Dermis microvascular lymphatic vessel endothelial cell (primary cell): ENCODE measurements at places on chromosomes 4 and X.

DNA sequence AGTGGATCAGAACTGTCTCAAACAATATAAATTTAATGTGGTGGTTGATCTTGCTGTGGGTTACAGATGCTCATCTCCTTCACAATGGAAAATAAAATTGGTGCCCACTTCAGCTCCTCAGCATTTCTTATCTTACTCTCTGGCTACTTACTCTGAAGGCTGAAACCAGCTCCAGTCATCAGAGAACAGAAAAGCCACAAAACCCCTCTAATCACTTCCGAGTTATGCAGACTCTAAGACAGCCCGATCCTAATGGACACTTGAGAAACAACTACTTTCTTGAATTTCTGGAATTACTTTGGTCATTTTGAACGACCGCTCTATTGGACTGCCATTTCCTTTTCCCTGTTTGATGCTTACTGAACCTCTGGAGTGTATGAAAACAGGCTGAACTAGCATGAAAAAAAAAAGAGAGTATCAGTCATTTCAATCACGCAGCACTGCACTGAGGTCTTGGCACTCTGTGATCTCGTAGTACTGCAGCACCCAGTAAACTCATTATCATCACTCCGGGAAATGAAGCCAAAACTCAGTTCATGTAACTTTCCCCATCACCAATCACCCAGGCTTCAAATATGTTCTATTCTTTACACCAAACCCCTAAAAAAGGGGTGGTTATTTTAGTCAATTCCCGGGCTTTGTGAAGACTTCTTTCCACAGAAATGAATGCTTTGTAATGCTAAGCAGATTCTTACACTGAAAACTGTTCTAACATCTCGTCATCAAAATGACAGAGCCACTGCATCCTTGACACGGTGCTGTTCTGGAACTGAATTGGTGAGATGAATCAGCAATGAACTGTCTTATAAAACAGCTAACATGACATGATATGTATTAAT is 54.5 kb downstream of the TSPAN5 start:
- no peak for DNase-seq

- no peak for DNase-seq
Measured at GRCh38 chr4:48212165-48212564, 57.5 kb downstream of the TEC start.

GRCh38 chrX:100340491-100341141 is 69.5 kb downstream of the PCDH19 start:
- DNase-seq, result no peak

DNA sequence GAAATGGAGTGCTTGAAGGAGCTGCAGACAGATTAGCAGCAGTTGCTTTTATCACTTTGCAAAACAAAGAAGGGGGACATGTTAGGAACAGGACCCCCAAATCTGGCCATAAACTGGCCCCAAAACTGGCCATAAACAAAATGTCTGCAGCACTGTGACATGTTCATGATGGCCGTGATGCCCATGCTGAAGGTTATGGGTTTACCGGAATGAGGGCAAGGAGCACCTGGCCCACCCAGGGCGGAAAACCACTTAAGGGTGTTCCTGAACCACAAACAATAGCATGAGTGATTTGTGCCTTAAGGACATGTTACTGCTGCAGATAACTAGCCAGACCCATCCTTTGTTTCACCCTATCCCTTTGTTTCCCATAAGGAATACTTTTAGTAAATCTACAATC is 79.6 kb upstream of the GC start:
- DNase-seq, result no peak

GRCh38 chrX:102849396-102849795 is 87.7 kb upstream of the RAB40AL start:
- no peak for DNase-seq

DNA sequence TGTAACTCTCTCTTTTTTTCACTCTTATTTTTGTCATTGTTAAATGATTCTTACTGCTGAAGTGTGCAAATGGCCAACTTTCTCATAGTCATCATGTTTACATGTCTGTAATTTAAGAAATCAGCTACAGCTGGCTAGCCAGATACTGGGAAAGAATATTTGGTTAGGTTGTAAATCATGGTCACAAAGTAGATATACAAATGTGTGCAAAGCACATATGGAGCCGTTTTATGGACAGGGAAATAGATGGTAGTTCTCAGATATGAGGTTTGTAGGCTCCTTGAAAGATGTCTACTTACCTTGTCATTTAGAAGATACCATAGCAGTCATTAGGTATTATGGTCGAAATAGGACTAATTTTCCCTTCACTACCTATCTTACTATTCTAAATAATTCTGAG is 430.4 kb downstream of the ADGRL3 start:
- DNase-seq, result no peak

DNA sequence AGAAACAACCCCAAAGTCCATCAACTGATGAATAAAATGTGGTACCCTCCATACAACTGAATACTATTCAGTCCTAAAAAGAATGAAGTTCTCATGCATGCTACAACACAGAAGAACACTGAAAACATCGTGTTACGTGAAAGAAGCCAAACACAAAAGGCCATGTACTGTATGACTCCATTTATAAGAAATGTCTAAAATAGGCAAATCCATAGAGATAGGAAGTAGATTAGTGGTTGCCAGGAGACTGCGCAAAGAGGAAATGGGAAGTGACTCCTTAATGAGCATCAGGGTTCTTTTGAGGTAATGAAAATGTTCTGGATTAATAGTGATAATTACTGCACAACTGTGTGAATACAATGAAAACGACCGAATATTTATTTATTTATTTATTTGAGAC is 23.4 kb downstream of the FBXW7 start:
- DNase-seq, result peak; percentile 38

DNA sequence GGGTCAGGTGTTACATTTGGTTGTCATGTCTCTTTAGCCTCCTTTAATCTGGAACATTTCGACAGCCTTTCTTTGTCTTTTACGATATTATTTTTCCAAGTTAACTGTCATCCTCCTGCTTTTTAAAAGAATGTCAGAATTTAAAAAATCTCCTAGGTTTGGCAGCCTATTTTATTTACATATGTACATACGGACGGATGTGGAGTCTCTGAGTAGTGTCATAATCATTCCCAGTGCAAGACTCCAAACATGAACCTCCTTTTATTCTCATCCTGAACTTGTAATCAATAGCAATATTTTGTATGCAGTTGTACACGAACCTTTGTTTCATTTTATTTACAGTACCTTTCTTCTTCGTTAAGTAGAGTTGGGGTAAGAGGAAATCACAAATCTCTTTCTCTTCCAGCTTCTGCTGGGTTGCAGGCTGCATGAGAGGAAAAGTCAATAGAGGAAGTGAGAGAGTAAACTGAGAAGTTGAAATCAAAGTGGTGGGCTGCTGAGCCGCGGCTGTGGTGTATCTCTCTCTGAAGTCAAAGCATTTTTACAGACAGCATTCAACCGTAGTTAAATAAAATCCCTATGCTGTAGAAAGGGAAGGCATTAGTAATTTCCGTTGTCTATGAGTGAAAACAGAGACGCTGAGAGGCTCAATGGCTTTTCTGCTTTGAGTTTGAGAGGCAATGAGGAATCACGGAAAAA is 53.9 kb upstream of the RPS6KA3 start:
- no peak for DNase-seq

- no peak for DNase-seq
Measured at GRCh38 chr4:84070289-84070688, 428.8 kb downstream of the NKX6-1 start.

DNA sequence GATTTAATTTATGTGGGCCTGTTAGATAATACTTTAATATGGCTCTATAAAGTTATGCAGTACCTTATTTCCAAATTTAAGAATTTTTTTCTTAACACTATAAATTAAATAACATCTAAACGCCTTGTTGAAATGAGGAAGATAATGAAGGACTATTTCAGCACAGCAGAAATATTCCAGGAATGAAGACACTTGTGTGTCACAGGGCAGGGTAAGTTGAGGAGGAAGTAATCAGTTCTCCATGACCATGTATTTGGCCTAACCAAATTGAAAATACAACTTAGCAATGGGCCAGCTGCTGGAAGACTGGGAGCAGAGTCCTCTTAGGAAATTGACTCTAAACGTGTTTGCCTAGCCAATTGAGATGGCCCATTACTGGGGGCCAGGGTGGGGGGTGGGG is 16.9 kb downstream of the CXCL3 start:
- no peak for DNase-seq

GRCh38 chr4:65789805-65790204 is 119.5 kb upstream of the EPHA5 start:
- DNase-seq, result no peak

DNA sequence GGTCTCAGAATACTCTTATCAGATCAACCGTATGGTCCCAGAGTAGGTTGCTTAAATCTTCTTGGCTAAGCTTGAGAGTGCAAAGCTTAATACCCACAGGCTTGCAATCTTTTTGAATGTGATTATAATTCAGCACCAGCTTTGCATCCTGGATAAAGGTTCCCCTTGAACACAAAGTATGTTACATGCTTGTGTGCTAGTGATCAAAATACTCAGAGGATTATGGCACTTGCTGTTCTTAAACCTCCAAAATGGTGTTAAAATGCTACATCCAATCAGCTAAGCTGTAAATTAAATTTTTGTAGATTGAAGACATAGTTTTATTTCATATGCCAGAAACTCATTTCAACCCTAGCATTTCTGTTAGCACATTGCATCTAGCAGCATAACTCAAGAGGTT is 812.2 kb upstream of the TENM3 start:
- DNase-seq, result no peak

DNA sequence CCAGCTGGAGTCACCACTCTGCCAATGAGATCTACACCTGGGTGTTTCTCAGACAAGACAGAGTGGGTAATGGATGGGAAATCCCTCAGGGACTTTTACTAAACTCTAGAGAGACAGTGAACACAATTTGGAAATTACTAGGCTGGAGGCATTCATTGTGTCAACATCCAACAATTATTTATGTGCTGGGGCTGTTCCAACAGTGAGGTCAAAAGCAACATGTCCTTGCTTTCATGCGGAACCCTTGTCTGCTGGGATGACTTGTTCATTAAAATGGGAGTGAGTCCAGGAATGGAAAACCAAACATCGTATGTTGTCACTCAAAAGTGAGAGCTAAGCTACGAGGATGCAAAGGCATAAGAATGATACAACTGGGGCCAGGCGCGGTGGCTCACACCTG is 54.0 kb downstream of the DRD5 start:
- DNase-seq, result no peak

- peak; percentile 10 for DNase-seq
Measured at GRCh38 chr4:123599061-123599919, 202.7 kb downstream of the SPRY1 start.

DNA sequence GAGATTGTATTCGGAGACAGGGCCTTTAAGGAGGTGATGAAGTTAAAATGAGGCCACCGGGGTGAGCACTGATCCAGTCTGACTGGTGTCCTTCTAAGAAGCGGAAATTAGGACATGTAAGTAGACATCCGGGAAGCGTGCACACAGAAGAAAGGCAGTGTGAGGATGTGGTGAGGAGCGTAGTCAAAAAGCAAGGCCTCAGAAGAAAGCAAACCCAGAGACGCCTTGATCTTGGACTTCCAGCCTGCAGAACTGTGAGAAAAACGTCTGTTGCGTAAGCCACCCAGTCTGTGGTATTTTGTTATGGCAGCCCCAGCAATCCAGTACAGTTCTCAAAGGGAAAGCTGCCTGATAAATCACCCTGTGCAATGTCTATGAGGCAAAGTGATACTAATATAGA is 153.5 kb downstream of the KCNIP4 start:
- no peak for DNase-seq

- no peak for DNase-seq
Measured at GRCh38 chr4:151942971-151943370, 182.2 kb upstream of the GATB start.

DNA sequence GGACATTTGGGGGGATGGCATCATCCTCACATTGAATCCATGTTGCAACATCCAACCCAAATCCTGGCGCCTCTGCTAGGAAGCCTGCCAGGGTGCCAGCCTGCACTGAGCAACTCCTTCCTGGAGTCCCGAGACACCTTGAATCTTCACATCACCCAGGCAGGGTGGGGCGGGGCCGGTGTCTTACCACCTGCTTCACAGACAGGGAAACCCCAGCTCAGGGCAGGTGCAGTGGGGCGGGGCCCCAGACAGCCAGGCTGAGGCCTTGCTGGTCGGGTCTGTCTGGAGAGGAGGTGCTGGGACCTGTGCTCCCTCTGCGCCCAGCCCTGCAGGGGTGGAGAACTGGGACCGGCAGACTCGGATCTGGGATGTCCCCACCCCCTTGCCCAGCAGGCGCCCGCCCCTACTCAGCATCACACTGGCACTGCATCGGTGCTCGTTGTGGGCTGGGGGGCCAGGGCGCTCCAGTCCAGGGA is 31.5 kb upstream of the HTRA3 start:
- no peak for DNase-seq

DNA sequence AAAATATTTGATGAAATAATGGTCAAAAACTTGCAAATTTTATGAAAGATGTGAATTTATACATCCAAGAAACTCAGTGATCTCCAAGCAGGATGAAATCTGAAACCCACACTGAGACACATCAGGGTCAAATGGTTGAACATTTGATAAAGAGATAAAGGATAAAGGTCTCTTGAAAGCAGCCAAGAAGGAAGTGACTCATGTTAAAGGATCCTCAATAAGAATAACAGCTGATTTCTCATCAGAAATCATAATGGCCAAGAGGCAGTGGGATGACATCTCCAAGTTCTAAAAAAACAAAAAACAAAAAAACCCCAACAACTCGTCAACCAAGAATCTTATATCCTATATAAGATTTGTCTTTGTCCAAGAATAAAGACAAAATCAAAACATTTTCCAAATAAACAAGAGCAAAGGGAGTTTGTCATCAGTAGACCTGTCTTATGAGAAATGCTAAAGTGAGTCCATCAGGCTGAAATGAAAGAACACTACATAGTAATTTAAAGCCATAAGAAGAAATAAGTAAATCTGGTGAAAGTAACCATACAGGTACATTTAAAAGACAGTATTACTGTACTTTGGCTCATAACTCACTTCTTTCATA is 121.7 kb downstream of the PDS5A start:
- DNase-seq, result peak; percentile 33

DNA sequence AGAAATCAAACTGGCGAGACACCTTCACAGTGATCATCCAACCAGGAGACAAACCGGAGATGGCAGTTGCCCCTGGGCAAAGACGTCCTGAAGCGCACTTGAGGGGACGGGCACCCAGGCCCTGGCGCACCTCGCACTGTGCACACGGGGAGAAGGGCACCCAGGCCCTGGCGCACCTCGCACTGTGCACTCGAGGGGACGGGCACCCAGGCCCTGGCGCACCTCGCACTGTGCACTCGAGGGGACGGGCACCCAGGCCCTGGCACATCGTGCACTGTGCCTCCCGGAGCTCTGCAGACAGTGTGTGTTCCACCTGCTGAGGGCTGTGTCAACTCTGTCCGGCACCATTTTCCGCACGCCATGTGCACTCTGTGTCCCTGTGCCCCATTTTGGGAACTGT is 34.6 kb upstream of the CPLX1 start:
- DNase-seq, result no peak

GRCh38 chr4:113051361-113051760 is 1.9 kb downstream of the ANK2 start:
- DNase-seq, result no peak
